ENCODE measurements at places on chromosomes 6 and 20.
A peak's percentile ranks its signal among the peaks of the same experiment; 100 is the strongest.

DNA sequence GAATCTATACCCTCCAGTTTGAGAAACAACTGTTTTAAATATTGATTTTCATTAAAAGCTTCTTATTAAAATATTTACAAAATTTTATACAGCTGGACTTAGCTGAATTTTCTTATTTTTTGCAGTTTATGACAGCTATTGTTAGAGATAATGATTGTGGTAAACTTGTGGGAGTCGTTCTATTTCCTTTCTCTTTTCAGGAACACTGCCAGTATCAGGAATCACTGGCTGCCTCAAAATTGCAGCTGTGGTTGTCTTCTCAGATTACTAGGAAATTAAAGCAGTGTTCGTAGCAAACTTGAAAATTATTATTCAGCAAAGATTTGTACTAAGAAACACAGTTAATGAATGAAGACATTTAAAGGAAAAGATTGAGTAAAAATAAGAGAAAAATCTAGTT, 311.0 kb downstream of the CENPW start:
- no peak for DNase-seq

GRCh38 chr6:125415913-125416312, 114.1 kb upstream of the HDDC2 start:
- no peak for DNase-seq

GRCh38 chr20:51910321-51911050, 108.2 kb upstream of the SALL4 start:
- DNase-seq, result no peak

- no peak for DNase-seq
These were observed 52.6 kb downstream of the THBS2 start for GRCh38 chr6:169200893-169201514.

DNA sequence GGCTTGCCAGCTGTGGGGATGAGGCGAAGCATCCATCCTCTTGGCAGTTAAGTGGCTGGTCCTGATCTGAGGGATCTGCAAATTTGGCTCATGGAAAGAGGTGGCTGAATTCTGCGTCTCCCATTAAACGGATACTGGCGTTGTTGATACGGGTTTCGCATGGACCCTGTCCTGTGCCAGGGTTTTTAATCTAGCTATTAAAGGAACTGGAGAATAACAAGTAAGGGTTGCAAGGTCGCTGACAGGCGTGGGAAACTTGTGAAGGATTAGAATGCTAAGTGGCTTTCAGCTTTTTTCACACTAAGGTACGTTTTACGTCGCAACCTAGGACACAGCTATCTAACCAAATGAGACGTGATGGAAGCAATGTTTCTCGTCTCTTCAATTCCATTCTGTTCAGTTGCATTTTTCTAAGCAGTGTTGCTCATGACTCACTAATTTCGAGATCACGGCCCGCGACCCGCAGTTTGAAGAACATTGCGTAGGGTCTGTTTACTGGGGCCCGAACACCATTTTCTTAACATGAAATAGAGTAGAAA, 852 bp downstream of the GMNN start:
- DNase-seq, result peak; percentile 39

GRCh38 chr6:132413499-132413802, 12.2 kb upstream of the MOXD1 start:
- no peak for DNase-seq

DNA sequence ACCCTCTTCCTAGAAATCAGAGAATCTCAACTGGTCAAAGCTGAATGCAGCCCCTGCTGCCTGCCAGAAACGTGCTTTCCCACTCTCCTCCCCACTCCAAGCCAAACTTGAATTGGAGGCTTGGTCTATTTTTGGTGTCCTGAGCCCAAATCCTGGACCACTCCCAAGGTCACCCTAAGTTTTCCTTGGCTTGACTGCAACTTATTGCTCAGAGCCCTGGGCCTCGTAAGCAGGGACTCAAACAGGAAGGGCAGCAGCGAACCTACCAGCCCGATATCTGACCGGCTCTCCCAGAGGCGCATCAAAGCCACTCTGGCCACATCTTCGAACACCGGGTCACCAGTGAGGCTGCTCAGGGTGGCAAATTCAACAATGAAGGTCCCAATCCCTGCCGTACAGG, 12.7 kb downstream of the EDEM2 start:
- no peak for DNase-seq

DNA sequence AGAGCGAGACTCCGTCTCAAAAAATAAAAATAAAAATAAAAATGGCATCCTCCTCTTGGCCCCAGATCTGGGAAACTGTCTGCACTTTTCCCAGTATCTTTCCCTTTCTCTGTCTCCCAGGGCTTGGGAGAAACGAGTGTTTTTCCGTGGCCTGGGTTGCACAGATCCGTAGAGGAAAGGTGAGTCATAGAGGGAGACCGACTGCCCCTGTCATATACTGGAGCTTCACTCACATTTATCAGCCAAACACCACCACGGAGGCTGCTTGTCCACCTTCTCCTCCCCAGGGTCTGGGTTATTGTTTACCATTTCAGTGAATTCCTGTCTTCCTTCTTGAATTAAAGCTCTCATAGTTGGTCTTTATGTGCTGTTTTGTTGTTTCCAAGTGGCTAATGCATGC, 31.9 kb upstream of the EIF2S2 start:
- DNase-seq, result no peak

- DNase-seq, result no peak
These were observed 63.8 kb downstream of the ISM1 start for GRCh38 chr20:13284830-13285229.

GRCh38 chr20:6623989-6624388, 143.5 kb upstream of the BMP2 start:
- DNase-seq, result peak; percentile 2

DNA sequence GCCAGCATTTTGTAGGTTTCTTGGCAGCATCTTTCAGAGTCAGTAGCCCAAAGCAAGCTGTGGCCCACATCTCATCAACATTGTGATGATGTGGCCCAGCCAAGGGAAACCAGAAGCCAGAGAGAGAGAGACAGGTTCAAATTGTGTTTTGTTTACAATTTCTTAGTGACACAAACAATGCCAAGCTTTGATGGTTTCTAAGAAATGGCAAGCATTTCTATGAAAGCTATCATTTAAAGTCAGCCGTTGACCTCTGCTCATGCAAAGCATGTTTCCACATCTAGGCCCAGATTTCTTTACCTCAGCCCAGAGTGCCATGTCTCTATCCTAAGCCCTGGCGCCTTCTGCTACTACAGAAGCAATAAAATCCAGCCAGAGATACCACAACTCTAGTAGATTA, 32.9 kb downstream of the GCM1 start:
- DNase-seq, result no peak

GRCh38 chr6:147203311-147204059, 732 bp upstream of the STXBP5 start:
- peak; percentile 59 for DNase-seq

- no peak for DNase-seq
These were observed 70.2 kb downstream of the CEP57L1 start for GRCh38 chr6:109165392-109165974.

DNA sequence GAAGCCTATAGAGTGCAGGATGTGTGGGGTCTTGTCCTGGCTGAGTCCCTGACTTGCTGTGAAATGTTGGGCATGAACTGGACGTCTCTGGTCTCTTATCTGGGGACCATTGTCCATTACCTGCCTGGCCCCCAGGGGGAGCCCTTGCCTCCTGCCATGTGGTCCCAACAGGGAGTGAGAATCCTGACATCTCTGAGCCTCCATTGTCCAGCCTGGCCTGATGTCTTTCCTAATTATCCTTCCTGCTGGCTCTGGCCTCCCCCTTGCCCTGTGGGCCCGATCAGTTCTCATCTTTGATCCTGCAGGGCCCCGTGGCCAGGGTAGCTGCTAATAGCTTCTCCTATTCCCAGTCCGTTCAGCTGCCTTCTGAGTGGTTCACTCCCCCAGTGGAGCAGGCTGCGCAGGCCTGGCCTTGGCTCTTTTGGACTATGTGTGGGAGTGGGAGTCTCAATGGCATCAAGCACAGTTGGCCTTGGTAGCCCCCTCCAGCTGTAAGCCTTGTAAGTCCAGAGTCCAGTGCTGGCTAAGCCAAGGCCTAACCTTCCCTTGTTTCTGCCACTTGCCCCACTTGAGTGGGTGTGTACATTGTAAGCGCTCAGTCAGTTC, 77.9 kb upstream of the RALY start:
- peak; percentile 39 for DNase-seq

GRCh38 chr6:14502551-14502950, 385.0 kb downstream of the CD83 start:
- DNase-seq, result no peak

DNA sequence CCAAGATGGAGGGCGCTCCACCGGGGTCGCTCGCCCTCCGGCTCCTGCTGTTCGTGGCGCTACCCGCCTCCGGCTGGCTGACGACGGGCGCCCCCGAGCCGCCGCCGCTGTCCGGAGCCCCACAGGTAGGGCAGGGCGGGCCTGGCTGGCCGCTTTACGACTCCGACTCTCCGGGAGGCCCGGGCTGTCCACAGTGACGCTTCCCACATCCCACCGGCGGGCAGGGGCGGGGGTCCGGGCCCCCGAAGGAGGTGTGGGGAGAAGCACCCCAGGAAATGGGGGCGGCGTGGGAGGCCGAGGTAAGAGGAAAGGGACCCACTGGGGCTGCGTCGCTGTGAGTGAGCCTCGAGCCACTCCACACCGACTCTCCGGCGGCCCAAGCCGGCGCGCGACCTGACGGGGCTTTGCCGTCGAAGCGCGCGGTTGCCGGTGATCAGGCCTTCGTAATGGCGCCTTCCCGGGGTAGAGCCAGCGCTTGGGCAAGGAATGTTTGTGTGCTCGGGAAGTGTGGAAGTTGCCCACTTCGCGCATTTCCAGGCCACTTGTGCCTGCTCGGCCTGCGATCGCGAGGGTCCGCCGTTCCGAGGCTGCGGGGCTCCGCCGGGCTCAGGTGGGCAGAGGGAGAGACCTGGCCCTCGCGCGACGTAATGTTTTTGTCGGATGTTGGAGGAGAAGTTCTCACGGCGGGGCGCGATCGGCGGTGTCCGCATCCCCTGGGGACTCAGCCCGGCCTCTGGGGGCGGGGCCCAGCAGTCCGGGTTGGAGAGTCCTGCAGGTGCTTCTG, 427 bp downstream of the GINM1 start:
- peak; percentile 52 for DNase-seq

DNA sequence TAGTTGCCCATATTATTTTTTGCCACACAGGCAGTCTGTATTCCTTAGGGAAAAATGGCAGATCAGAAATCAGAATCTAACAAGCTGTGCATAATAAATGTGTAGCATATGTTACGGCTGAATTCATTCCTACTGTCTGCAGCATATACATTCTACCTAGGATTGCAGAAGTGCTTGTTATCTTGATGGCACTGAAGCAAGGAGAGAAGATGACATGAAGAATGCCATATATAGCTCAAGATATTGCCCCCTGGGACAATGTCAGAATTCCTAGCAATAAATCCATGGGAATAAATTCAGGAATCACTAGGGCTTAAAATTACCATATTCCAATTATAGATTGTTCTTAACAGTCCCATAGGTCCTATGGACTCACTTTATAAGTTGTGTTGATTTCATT, 293.0 kb upstream of the CNR1 start:
- no peak for DNase-seq

- no peak for DNase-seq
These were observed 101.2 kb downstream of the ERMARD start for GRCh38 chr6:169852504-169853195.

- peak; percentile 96 for DNase-seq
These were observed 13.7 kb upstream of the ZNF831 start for GRCh38 chr20:59149678-59150504.

GRCh38 chr20:46649650-46649949, 1.7 kb downstream of the SLC13A3 start:
- DNase-seq, result no peak

DNA sequence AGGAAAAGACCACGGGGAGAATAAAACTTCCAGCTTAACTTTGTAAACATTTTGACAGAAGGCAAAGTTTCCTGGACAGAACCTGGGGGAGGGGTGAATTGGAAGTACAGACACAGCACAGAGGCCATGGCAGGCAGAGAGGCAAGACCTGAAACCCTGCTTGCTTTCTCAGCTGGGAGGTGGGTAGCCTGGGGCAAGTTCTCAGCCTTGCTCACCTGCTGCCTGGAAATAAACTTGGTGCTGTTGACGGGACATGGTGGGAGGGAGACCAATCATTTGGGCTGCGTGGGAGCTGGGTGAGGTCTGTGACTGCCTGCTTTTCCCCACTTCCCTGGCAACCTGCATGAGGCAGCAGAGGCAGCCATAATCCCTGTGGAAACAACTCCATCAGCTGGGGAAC, 221.3 kb downstream of the MOXD1 start:
- DNase-seq, result no peak

DNA sequence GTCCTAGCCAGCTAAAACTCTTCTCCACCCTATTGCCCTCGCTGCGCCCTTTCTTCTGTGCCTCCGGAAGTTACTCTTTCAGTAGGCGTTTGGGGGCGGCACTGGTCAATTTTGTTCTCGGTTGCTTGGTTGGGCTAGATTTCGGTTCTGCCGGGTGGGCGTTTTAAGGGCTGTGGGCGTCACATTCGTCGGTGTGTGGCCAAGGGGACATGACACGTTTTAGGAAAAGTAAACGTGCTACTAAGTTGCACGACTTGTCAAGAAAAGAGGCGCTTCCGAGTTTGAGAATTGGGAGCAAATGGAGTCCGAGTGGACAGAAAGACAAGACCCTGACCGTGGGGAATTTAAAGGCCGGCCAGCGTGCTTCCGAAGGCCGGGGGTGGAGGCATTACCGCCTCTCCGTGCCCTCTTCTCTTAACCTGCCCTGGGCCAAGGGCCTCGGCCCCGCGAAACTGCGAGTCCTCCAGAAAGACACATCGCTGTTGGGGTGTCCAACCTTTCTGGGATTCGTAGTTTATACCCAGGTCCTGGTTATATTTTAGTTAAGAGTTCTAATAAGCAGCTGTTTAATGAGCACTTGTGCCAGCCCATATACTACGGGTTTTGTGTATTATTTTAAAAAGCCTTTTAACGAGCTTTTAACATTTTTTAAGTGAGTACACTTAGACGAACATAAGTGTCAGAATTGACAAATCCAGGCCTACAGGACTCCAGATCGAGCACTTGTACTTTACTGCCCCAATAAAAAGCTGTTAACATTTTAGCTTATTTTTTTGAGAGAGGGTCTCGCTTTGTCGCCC, 664 bp upstream of the BAG6 start:
- DNase-seq, result no peak

- no peak for DNase-seq
These were observed at the start of gene PRR18 for GRCh38 chr6:166308033-166308768. TSS of gene PRR18 (minus strand) at chr6:166308392. CDS start at chr6:166308142, 250 bp downstream.

DNA sequence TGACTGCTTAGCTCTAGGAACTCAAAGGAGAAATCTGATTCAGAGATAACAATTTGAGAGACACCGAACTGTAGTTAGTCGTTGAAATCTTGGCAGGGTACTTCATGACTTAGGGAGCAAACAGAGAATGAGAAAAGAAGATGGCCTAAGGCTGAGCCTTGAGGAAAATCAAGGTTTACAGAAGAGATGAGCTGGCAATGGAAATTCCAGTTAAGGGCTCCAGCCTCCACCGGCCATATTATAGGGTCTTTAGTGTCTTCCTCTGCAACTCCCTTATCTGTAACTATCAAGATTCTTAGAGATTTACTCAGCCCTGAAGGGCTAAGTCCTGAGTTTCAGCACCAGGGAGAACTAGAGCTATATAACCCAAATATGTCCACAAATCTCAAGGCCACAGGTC, 26.6 kb downstream of the KCNK17 start:
- no peak for DNase-seq

DNA sequence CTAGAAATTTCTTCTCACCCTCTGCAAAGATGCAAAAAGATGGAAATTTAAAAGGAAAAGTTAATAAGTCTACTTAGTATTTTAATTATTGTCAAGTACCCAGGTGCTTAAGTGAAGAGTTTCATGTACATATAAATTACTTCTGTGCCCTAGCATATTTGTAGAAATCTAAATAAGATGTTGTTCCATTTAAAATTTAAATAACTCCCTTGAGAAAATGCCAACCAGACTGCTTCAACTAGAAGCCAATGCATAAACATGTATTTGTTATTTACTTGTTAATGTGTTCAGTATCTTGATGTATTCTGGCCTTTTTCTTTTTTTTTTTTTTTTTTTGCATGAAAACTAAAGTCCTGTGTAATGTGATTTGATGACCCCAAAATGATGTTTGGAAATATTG, 6.3 kb upstream of the TMEM244 start:
- no peak for DNase-seq
